Activated CD4-positive, CD25-positive, alpha-beta regulatory T cell treated with anti-CD3 and anti-CD28 coated beads, Interleukin-2, amount 50 U/mL, for 72 hours (primary cell): ENCODE measurements at places on chromosomes 1 and 21.

GRCh38 chr1:174032671-174033222 lies 10.6 kb upstream of the RC3H1 start:
- DNase-seq = no peak

- DNase-seq = no peak
Observed at GRCh38 chr1:30335997-30336390, 387.4 kb downstream of the MATN1 start.

- DNase-seq = no peak
Observed at GRCh38 chr1:179321533-179322216, 28.1 kb downstream of the SOAT1 start.

- no peak for DNase-seq
Observed at GRCh38 chr1:157439302-157439954, 112.9 kb downstream of the FCRL5 start.

- no peak for DNase-seq
Observed at GRCh38 chr1:152783095-152783494, 3.0 kb upstream of the LCE1E start.

- DNase-seq = no peak
Observed at GRCh38 chr1:15803380-15803779, 4.1 kb downstream of the UQCRHL start.

DNA sequence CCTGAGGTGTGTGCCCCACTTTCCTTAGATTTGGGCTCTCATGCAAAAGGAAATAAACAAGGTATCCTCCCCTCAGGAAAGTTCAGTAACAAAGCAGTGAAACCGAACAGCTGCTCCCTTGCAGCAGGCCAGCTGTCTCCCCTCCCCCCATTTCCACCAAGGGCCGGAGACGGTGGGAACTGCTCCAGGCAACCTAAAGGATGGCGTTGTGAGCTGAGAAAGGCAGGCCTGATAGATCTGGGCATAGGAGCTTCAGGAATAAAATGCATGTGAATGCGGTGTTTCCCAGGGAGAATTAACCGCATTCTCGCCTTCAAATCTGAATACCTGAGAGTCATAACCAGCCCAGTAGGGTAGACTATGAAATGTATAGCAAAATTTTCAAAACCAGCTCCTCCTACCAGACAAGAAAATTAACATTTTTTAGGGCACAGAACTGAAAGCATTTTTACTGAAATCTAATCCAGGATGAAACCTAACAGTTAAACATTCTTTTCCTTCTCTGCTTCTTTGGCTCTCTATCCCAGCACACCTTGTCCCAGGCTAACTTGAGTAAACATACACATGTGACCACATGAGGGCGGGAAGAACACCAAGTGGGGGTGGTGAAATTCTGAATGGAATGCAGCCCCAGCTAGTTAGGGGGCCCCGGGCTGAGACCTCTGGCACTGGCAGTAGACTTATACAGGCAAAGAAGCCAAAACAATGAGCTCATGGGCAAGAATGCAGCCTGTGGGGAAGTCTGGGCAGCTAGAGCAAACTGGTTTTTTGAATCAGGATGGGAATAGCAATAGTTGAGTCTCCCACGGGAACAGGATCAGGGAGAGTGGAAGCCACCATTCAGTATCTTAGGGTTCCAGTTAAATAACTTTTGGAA lies 11.5 kb downstream of the MCL1 start:
- DNase-seq = peak; percentile 62

DNA sequence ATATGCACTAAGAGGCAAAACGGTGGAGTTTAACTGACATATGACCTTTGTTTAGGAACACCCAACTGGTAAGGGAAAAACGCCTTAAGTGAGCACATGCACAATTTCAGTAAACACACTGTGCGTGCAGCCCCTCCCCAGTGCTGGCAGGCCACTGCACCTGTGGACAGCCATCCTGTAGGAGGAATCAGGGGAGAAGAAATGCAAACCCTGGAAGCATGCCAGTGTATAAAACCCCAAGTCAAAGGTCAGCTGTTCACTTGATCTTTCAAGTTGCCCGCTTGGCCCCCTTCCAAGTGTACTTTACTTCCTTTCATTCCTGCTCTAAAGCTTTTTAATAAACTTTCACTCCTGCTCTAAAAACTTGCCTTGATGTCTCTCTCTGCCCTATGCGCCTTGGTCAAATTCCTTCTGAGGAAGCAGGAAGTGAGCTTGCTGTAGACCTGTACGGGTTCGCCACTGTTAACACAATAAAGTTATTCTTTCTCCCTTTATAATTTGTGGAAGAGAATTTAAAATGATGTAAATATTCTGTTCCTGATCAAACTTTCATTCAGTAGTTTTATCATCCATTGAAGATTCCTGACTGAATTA lies 31.8 kb downstream of the USP25 start:
- no peak for DNase-seq

GRCh38 chr1:209425959-209426358 lies 157.6 kb upstream of the CAMK1G start:
- DNase-seq = no peak

GRCh38 chr1:119374208-119374874 lies 5.8 kb downstream of the HAO2 start:
- no peak for DNase-seq
